Foreskin melanocyte (primary cell): ENCODE measurements at places on chromosomes 12 and 14.
A peak's percentile ranks its signal among the peaks of the same experiment; 100 is the strongest.

DNA sequence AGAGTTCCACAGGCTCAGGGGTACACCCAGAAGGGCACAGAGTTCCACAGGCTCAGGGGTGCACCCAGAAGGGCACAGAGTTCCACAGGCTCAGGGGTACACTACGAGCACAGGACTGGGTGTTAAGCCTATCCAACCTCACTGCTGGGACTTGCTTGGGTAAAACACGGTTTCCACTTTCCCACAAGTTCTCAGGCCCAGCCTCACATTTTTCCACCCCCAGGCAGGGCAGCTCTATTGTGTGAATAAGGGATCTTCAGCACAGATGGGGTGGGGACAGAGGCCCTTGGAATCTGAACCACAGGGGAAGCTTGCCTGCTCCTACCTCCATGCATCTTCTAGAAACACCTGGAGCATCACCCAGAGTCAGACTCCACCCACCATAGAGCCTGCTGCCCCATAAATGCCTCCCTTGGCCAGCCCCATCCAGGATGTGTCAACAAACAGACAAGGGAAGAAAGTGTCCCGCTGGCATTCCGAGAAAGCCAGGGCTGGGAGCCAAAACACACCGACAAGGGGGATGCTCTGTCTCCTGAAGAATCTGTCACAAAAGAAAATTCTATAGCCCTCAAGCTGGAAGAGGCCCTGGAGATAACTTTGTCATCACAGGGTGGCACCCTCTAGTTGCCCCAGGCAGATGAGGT, 4.8 kb downstream of the CRACR2A start:
- no peak for DNase-seq

- DNase-seq: no peak
Measured at GRCh38 chr14:51203881-51204280, 36.2 kb upstream of the TMX1 start.

DNA sequence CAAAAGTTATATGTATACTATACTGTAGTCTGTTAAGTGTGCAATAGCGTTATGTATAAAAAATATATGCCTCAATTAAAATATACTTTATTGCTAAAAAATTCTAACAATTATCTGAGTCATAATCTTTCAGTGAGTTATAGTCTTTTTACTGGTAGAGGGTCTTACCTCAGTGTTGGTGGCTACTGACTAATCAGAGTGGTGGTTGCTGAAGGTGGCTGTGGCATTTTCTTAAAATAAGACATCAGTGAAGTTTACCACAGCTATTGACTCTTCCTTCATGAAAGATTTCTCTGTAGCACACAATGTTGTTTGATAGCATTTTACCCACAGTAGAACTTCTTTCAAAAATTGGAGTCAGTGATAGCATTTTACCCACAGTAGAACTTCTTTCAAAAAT, 23.4 kb downstream of the POLR3B start:
- DNase-seq: no peak

DNA sequence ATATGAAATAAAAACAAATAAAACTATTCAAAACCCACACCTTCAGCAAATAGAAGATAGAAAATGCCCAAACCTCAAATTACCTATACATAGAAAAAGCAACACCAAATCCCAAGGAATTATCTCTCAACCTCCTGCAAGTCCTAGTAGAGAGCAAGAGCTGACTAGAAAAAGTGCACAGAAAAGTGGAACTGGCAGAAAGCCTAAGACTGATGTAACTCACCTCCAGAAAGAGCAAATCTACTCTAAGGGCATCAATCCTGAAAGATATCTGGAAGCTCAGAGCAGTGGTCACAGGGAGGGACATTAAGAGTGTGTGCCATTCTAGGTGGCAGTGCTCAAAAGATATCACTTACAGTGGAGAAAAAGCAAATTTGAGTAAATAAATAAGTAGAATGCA, 62.1 kb upstream of the PLEKHG7 start:
- no peak for DNase-seq

DNA sequence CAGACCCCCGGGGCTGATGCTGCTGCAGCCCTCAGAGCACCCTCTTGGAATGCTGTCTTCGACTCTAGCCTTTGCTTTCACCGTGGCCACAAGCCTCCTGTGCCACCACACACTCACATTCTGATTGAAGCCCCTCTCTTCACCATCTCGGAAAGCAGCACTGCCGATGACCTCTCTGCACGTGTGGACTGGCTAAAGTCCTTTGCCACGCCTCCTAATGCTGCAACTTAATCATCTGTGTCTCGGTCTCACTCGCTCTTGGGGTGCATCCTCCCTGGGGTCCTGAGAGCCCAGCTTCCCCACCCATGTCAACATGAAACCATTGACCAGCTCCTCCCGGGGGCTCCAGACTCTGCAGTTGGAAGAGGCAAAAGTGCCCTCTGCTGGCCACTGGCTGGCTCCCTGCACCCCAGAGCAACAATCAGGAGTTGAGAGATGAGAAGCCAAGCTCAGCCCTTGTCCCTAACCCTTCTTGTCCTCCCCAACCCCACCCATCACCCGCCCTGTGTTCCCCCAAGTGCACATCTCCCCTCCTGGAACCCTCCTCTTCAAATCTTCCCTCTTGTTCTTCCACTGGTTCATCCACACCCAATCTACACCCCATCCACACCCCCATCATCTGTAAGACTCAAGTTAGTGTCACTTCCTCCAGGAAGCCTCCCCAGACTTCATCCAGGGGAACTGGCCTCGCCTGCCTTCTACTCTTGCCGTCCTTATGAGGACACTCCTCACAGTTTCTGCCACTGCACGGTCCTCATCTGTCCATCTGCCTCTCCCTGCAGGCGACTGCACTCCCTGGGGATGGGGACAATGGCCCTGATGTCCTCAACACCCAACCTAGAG, 23.6 kb upstream of the FAM181A start:
- no peak for DNase-seq

DNA sequence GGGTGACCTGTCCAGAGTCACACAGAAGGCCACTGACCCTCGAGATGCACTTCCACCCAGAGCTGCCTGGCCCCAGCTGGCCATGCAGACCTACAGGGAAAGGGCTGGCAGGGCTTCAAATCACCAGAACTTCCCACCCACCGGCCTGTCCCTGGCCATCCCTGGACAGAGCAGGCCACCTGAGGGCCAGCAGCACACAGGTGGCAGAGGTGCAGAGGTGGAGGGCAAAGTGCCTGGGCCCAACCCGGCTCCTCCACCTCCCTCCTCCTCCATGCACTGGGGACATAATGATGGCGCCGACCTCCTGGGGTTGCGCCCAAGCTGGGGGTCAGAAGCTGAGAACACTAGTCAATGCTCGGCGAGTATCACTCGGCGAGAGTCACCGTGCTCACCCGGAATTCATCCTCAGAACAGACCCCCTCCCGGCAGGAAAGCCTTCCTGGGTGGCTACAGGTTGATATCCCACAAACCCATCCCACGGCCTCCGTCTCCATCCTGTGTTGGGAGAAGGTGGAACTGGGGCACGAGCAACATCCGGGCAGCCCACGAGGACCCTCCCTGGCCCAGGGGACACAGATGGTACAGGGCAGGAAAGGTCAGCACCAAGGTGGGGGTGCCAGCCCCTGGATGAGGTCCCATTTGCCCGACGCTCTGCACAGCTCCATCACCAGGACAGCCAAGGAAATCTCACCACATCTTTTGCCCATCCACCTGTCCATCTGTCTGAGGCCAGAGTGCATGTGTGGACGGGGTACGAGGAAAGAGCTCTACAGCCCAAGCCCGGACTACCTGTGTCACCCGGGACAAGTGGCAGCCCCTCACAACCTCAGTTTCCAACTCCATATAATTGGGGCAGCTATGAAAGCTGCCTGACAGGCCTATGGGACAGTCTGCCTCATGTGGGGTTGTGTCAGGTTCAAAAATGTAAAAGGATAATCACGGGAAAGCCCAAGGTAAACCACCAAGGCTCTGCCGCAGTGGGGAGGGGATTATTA, 10.8 kb downstream of the BEGAIN start:
- DNase-seq: no peak

DNA sequence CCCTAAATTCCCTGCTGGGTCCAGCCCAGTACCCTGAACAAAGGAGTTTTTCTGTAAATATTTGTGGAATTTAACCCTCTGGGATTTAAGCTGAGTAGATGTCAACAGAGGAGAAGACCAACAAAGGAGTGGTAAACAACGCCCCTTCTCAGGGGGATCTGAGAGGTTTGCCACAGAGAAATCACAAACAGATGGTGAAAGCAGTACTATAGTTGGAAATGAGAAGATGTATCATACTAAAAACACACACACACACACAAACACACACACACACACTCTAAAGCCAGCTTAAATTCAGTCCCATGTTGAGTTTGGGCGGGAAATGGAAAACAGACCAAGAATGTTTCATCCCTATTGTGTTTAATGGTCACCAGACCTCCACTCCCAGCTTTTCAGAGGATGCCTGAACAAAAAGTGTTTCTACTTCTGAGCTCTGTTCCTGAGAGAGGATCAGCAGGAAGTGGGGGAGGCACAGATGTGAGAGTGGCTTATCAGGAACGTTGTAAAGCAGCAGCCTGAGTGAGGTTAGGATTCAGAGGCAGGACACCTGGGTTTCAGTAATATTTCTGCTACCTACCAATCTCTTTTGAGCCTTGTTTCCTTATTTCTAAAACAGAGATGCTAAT, 3.2 kb downstream of the BIN2 start:
- DNase-seq: peak; percentile 67

- DNase-seq: peak; percentile 35
Measured at GRCh38 chr12:44240186-44240585, 404.3 kb downstream of the TMEM117 start.

DNA sequence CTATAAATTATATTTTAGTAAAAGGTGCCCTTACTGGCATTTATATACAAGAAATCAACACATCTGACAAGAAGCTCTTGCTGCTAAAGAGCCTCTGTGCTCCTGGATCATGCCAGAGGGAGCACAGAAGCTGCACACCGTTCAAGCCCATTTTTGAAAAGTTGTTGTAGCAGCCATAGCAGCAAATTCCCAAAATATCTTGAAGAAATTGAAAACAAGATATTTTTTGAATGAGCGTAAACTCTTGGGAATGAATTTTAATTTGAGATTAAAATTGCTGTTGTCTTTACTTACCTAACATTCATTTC, 540 bp upstream of the CLEC2D start:
- no peak for DNase-seq

GRCh38 chr14:58571769-58572472, 65.8 kb upstream of the DACT1 start:
- no peak for DNase-seq

DNA sequence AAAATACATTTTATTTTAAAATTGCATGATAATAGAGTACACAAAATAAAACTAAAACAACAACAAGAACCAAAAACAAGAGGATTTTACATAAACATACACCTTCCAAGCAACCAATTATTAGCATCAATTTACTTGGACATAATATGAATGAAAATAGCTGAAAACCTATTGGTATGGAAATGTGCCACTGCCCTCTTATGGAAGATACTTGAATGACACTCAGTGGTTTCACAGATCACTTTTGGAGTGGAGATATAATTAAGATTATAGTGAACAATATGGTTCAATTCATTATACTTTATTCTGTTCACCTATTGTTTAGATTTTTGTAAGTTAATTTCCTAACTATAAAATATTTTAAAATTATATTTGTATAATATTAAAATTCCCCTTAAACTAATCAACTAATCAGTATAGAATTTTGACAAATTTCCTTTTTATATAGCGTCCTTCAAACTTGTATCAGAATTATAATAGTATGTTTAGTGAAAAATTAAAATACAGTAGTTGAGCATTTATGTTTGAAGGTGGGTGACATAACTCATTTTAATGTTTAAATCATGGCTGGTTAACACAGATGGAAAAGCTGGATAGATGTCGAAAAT, 70.1 kb downstream of the SLC6A15 start:
- peak; percentile 38 for DNase-seq

DNA sequence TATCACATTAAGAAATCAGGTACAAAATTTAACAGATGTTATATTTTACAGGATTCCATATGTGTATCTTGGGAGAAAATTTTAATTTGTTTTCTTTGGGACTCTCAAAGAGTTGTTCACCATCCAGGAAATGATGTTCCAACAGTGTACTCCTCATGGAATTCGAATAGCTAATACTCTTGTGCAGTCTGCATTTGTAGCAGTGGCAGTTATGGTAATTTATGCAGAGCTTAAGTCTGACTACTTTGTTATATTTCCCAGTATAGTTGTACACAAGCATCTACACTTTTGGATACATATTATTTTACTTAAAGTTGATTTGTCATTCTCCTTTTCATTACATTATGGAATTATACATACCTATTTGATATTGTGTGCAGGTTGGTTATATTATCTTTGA, 436.7 kb upstream of the FBXO33 start:
- no peak for DNase-seq

DNA sequence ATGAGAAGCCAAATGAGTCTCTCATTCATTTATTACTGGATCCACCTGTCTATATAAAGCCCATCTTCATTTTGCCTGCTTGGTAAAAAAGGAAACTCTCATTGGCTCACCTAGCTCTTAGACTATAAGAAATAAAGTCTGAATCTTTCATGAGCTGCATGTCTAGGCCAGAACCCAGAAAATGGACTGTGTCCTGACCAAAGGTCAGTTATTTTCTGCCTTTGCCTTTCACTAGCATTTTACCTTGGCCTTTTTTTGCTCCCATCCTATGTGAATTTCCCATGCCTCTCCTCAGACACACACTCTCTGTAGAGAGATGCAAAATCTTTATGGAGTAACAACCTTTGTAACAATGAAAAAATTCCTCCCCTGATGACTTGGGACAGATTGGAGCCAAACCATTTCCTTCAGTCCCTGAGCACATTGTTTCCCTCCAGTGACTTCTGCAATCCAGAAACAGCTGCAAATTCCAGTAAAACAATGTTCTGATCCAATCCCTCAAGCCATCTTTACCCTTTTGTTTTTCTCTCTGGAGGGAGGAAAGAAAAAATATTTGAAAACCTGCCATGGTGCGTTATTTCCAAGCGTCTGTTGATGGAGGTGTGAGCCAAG, 33.6 kb upstream of the MAP3K9 start:
- DNase-seq: no peak

GRCh38 chr14:104224506-104225277, 86.3 kb downstream of the KIF26A start:
- no peak for DNase-seq

- DNase-seq: no peak
Measured at GRCh38 chr12:116319233-116319897, 41.9 kb upstream of the MED13L start.

DNA sequence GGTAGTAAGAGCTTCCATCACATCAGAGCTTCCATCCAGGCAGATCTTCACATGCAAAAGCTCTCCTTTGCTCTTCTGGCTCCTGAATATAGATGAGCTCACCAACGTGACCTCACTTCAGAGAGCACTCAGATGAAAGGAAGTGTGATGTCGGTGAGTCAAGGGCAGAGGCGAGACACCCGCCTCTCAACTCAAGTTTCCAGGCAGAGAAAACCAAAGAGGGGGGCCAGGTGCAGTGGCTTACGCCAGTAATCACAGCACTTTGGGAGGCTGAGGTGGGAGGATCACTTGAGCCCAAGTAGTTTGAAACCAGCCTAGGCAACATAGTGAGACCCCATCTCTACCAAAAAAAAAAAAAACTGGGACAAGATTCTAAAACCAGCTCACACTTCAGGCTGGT, 126.9 kb downstream of the DUSP6 start:
- DNase-seq: no peak
